ENCODE measurements at places on chromosomes 3 and 15.

DNA sequence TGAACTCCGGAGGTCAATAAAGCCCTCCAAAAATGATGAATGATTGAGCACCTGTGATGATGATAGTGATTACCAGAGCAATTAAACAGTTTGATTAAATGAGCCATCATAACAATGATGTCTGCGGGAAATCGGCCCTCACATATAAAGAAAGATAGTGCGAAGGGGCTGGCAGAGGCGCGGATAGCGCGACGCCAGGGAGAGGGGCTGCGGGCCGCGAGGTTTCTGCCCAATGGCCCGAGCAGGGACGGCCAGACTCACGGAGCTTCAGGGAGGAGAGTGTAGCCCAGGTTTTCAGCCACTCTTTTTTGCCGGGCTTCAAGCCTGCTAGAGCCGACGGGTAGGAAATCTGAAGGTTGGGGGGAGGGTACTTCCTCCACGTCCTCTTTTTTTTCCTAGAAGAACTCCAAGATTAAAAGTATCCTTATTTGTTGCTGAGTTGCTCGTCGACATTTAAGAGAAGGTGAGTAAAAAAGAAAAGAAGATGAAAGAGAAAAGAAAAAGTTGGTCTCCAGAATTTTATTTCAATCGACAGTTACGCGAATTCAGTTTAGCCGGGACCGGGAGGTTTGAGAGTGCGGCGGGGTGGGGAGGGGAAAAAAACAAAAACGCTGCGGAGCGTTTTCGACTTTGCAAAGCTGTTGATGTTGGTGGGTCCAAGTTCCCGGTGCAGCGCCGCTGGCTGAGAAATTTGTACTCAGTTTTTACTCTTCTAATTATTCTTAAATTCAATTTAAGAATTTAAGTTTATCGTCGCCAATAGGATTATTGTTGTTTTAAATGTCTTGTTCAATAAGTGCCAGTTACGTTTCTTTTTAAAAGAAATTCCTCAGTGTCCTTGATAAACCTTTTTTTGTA, 2.2 kb upstream of the MEIS2 start:
- DNase-seq, result no peak

- no peak for DNase-seq
Measured at GRCh38 chr3:131636266-131636775, 133.6 kb upstream of the MRPL3 start.

- DNase-seq, result no peak
Measured at GRCh38 chr15:82871358-82871757, 61.9 kb downstream of the WHAMM start.

DNA sequence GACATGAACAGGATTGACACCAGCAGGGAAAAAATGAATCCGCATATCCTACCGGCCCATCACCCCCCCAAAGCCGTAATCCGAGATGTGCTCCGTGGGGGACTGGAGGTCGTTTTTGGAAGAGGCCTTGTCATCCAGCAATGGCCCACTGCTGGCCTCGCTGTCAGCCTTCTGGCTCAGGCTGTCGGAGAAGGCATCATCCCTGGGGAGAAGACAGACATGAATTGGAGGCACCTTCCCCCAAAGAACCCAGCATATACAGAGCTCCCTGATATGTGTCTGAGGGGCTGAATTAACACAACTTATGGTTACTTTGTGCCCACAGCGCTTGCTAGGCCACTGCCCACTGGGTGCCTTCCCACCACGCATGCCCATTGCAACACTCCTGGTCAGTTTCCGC, 29.6 kb upstream of the RAD18 start:
- DNase-seq, result no peak

DNA sequence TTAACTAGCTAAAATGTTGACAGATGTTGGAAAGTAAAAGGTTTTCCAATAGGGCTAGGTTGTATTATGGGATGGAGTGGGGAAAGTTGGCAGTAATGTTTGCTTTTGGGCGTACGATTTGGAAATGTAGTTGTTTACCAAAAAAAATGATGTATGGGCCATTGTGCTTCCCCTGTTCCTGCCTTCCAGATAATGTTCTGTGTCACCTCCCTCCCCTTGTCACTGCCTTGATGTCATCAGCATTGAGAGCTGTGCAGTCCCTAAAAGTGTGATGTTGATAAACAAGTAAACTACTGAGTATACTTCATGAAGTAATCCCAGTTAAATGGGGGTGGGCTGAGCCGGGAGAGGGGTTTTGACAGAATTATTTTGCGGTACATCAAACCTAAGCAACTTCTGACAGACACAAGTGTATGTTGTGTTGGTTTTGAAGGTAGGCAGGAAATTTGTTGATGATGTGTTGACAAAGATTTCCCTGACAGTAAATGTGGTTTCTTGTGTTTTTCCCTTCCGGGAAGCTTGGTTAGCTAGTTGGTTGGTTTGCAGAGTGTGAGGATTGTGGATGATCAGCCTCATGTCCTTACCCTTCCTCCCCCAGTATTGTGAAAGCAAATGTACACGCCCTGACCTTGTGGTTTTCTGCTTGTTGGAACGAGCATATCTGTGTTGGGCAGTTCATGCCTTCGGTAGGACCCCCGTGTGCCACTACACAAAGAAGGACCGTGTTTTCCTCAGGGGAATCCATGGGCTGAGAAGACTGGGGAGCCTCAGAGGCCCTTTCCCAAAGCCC, 87.3 kb downstream of the PGPEP1L start:
- no peak for DNase-seq

DNA sequence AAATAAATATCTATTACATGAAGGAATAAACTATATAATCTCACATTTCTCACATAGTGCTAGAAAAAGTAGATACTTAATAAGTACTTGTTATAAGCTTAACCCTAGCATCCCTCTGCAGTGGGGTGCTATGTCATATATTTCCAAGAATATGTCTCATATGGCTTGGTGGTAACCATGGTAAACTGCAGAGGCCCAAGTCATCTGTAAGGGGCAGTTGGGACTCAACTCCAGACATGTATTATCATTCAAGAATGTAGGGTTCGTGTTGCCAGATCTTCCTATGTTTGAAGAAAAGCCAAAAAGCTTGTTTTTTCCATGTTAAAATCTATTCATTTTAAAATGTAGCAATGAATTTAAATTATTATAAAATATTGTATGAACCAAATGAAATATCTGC, 46.2 kb downstream of the ZNF385D start:
- DNase-seq, result no peak

DNA sequence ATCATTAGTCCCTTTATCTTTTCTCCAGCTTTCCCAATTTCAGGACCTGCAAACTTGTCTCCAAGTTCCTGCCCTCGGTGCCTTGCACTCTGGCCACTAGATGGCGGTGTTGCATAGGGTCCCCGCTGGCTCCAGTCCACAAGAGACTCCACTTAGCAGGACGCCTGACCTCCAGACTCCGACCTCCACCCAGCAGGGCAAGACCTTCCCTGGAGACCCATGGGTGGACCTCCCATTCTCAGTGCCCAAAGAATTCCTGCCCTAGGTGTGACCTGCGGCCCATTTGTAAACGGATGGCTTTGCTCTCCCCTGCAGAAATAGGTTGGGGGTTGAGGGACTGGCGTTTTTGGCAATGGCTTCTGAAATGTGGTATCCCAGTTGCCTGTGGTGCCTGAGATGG, 82.6 kb downstream of the LSM3 start:
- DNase-seq, result peak; percentile 63

DNA sequence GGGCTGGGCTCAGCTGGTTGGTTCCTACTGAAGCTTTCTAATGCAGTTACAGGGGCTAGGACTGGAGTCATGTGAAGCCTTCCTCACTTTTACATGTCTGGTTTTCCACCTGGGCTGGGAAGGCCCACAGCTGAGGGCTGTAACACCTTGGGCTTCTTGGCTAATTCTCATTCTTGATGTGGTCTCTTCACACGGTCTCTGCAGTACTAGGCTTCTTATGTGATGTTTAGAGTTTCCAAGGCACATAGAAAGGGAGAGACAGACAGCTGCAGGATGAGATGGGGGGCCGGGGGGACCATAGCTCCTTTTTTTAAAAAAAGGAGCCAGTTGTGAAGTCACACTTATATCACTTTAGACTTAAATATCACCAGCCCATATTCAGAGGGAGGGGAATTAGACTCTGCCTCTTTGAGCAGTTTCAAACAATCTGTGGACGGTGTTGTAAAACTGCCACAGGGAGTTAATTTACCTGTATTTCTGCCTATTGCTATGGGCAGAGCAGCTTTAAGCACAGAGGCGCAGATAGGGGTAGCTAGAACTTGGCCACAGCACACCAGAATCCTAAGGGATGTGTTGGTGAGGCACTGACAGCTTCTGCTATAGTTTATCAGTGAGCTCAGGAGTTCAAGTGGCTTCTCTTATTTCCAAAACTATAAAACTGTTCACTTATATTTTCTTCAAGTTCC, 46.7 kb downstream of the NKIRAS1 start:
- DNase-seq, result no peak

- DNase-seq, result no peak
Measured at GRCh38 chr15:48855501-48856440, 22.2 kb upstream of the EID1 start.

GRCh38 chr15:77418966-77419835, 703 bp downstream of the PEAK1 start:
- no peak for DNase-seq

DNA sequence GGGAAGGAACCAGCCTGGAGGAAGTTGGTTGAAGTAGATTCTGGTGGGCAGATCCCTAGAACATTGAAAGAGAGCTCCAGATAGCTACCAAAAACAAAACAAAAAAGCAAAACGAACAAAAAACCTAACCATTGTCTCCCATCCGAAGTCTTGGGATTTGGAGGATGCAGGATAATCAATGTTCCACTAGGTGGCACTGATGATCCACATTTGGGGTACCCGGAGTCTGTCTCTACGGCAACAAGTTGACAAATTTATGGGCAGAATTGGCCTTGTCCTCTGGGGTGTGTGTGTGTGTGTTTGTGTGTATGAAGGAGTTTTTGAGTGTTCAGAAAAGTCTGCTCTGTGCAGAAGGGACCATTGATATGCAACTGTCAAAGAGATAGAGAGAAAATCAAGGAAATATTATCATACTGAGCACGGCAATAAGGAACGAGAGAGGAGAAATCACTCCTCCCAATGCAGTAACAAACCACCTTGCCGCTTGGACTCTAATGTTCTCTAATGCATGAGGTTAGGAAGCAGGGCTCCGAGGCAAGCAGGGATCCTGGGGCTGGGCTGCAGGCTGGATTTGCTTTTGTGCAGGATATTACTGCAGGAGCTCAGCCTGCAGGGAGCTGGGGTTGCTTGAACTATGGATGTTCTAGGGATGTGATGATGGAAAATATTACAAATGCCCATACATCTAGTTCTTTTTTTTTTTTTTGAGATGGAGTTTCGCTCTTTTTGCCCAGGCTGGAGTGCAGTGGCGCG, 59.8 kb upstream of the KLHL25 start:
- peak; percentile 9 for DNase-seq

DNA sequence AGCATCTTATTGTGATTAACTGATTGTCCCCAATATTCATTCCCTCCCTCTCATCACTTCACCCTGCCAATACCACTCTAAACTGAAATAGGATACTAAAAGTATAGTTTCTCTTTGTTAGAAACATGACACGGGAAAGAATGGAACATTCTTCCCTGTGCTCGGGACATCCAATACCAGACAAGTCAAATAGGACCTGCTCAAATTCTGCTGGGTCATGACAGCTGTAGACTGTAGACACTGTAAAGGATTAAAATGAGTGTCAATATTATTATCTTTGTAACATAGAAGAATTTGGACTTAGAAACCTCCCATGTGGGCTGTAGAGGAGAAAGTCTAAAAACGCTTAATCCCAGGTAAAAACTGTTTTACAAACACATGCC, 315.0 kb upstream of the NR2E3 start:
- no peak for DNase-seq

DNA sequence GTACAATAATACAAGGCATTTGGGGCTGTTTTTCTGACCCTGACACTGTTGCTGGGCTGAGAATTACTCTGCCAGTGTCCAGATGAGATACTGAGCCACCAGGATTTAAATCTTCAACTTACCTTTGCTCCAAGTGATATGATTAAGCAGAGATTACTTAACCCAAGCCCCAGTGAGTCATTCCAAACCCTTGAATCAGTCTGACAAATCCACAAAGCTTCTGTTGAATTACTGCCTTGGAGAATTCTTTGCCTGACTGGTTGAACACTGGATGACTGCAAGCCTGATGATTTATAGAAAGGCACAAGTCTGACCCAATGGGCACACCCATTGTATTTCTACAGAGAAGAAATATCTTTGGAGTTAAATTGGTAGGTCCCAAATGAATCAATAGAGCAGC, 88.2 kb upstream of the TSC22D2 start:
- no peak for DNase-seq

- no peak for DNase-seq
Measured at GRCh38 chr3:53545310-53545995, 51.0 kb downstream of the CACNA1D start.

GRCh38 chr3:54653456-54654195, 274.2 kb downstream of the LRTM1 start:
- DNase-seq, result no peak

DNA sequence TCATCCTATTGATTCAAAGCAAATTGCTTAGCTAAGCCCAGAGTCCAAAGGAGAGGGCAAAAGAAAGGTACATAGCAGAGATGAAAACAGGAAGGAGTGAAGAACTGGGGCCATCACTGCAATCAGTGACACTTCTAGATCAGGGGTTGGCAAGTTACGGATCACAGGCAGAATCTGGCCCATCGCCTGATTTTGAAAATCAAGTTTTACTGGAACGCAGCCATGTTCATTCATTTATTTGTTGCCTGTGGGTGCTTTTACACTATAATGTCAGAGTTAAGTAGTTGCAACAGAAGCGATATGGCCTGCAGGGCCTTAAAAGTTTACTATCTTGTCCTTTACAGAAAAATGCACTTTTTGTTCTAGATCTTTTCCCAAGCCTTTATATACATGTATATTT, 271.7 kb upstream of the TOPAZ1 start:
- no peak for DNase-seq

DNA sequence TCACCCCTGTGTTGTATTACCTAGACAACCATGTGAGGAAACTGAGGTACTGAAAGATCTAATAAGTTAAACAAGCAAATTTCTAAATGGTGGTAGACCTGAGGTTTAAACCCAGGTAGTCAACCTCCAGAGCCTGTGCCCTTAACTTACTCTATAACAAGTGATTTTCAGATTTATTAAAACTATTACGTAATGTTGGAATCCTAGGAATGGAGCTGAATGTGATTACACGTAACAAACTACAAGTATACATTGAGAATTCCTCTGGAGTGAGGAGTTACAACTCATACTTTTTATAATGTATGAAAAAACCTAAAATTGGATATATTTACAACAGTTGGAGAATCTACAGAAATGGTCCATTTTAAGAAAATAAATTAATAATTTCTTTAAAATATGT, 18.0 kb downstream of the FAM98B start:
- no peak for DNase-seq

DNA sequence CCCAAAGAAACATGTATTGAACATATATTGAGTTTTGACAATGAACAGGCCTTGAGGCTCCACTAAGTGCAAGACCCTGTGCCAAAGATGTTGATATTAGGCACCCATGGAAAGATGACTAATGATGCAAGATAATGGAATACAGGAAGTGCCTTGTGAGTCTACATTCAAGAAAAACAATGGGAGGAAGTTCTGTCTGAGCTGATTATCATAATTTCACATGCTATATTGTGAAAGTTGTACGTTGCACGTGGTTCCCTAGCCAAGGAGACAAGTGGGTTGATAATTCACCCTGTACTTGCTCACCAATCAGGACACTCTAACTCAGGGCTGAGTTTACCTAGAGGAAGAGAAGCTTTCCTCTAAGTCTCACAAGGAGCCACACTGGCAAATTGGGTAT, 186.9 kb upstream of the STAC start:
- no peak for DNase-seq

All from stimulated activated CD8-positive, alpha-beta memory T cell treated with anti-CD3 and anti-CD28 coated beads, Interleukin-4, amount 100 ng/mL, for 1 hour (primary cell).